ENCODE measurements at places on chromosomes 6 and 20.
A peak's percentile ranks its signal among the peaks of the same experiment; 100 is the strongest.

- DNase-seq: no peak
Observed at GRCh38 chr6:163181666-163182180, 232.8 kb upstream of the QKI start.

- no peak for DNase-seq
Observed at GRCh38 chr6:105209950-105210706, 30.3 kb upstream of the POPDC3 start.

DNA sequence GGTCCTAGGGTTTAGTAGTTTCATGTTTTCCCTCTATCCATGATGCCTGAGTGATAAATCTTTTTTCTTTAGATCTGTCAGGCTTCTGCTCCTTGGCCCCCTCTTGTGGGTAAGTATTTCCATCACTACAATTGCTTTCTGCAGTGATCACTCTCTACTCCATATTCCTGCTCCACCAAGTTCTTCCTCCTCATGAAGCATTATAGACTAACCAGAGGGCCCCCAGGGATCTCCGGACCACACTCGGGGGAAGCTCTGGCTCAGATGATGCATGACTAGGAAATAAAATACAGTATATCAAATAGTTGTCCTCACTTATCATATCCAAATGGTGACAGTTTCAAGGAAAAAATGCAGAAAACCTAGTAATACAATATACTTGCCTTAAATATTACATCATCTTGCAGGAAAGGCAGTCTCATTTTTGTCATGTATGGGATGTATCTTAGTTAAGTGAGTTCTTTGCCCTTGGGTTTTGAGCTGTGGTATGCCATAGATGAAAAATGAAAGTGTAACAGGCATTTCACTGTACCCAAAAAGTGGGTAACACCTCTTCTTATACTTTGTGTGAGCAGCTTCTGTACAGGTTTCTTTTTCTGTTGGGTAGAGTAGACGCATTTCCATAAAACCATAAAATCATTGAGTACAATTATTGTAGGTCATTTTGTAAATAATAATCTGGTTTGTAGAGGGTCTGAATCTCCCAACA, 200.9 kb upstream of the EYA4 start:
- DNase-seq: no peak

DNA sequence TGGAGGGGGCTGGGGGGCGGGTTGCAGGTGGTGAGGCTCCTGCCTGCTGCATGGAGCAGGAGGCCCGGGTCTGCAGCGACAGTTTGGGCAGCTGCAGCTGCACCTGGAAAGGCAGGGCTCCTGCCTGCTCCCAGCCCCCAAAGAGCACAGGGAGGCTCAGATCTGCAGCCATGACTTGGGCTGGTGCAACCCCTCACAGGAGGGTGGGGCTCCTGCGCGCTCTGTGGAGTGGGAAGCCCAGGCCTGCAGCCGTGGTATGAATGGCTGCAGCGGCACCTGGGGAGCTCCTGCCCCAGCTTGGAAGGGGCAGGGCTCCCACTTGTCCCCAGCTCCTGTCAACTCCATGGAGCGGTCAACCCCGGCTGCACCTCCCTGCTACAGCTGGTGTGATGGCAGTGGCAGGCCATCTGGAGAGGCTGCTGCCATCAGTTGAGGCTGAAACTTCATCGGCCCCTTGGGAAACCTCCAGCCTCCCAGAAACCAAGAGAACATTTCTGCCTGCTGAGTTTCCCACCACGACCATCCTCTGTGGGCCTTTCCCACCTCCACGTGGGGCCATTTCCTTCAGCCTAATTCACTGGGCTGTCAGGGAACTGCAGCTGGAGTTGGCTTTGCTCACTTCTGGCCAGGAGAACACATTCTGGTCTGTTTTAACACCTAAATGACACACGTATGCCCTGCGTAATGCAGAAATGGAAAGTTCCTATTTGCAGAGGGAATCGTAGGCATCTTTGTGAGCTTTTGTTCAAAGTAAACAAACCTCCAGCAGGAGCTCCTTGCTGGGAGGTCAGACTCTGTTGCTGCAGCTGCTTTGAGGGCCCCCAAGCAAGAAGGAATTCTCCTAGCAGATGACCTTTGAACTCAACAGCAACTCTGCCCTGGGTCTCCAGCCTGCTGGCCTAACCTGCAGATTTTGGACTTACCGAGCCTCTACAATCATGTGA, 429.0 kb downstream of the PREX1 start:
- peak; percentile 52 for DNase-seq

GRCh38 chr6:104613416-104614001, 246.2 kb downstream of the HACE1 start:
- DNase-seq: no peak

- DNase-seq: no peak
Observed at GRCh38 chr20:40477805-40478204, 211.2 kb downstream of the MAFB start.

DNA sequence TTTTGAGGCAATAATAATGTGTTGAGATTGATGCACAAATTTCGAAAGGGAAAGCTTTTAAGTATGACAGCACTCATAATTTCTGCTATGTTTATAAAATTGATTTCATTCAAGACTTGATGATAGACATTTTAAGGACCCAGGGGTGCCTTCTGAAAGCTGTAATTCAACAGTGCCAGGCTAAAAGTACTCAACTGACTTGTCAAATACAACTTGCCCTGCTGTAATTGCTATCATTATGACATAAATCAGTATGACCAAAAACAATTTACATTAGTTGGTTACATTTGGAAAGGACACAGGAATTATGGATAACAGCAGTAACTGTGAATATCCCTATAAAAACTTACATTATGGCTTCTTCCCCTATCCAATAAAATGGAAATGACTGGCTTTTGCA, 178.9 kb downstream of the MMUT start:
- no peak for DNase-seq

- no peak for DNase-seq
Observed at GRCh38 chr6:28816339-28816908, 107.4 kb downstream of the TRIM27 start.

DNA sequence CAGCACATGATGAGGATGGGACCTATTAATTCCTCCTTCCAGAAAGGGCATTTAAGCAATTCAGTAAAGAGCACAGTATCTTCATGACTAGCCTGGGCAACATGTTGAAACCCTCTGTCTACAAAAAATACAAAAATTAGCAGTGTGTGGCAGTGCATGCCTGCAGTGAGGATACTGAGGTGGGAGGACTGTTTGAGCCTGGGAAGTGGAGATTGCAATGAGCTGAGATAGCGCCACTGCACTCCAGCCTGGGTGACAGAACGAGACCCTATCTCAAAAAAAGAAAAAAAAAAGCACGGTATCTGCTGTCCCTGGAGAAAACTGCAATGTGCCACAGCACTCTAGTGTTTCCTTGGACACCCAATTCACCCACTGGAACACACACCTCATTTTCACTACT, 18.4 kb downstream of the SAMD3 start:
- no peak for DNase-seq

GRCh38 chr6:7190791-7191190, 83.0 kb downstream of the RREB1 start:
- DNase-seq: no peak

- no peak for DNase-seq
Observed at GRCh38 chr6:31740397-31741223, 805 bp downstream of the MSH5 start.

DNA sequence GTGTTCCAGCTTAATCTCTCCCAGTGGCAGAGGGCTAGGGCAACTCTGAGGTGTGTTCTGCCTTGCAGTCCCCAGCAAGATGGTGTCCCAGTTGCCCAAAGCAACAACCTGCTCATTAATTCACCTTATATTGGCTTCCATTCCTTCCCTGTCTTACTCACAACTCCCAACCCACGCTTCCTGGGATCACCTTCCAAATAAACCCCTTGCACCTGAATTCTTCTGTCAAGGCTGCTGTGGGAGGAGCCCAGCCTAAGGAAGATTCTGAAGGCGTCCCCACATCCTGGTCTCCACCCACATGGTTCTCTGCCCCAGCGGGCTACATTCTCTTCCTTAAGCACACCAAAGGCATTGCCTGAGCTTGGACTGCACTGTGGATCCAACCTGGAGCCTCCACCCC, 116.6 kb upstream of the MAFB start:
- no peak for DNase-seq

DNA sequence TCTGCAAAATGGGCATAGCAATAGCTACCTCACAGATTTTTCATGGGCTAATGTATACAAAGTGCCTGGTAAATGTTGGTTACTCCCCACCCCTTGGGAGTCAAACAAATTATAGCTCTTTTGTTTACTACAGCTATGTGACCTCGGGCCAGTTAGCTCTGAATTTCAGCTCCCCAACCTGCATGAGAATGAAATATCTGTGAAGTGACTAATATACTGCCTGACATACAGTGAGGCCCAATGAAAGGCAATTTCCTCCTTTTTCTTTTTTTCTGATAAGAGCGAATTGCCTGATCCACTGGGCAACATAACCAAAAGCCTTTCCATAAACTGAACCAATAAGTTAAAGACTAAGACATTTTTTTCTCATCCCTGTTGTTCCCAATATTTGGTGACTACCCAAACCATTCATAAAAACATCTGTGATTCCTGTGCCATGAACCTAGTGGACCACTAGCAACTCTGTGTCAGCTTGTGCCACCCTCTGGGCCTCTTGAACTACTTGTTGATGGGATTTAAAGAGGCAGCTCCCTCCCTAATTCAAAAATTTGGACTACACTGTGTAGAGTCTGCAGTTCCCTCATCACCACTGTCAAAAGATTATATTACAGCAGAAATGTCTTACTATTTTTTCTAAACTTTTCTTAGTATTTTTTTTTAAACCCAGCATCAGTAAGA, 91.9 kb upstream of the TMEM30A start:
- no peak for DNase-seq

GRCh38 chr6:2158596-2159271, 86.7 kb downstream of the GMDS start:
- DNase-seq: no peak

- DNase-seq: no peak
Observed at GRCh38 chr20:19522071-19522801, 235.8 kb upstream of the RIN2 start.

GRCh38 chr20:59184880-59185447, 21.3 kb downstream of the ZNF831 start:
- no peak for DNase-seq

DNA sequence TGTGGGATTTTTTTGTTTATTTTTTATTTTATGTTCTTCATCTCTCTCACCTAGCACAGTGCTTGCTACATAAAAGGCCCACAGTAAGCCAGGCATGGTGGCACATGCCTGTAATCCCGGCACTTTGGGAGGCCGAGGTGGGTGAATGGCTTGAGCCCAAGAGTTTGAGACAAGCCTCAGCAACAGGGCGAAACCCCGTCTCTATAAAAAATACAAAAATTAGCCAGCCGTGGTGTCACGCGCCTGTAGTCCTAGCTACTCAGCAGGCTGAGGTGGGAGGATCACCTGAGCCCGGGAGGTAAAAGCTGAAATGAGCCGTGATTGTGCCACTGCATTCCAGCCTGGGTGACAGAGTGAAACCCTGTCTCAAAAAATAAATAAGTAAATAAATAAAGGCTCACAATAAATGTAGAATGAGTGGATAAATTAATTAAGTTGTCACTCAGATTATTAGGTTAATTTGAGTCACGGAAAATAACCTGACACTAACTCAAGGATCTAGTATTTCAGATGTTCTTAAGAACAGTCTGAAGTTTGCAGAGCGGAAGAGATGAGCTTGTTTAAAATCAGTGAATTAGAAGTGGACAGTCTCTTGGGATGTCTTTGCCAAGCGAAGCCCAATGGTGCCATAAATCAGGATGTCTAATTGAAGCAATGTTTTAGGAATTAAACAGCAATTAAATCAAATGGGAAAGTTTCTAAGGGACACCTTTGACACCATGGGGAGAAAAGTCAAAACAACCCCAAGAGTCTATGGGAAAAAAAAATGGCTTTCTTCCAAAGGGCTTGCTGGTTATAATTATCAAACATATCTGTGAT, 214.4 kb downstream of the ZNF217 start:
- DNase-seq: no peak

- no peak for DNase-seq
Observed at GRCh38 chr6:142879527-142879926, 65.4 kb downstream of the HIVEP2 start.

- no peak for DNase-seq
Observed at GRCh38 chr20:49229381-49229780, 10.2 kb downstream of the DDX27 start.

DNA sequence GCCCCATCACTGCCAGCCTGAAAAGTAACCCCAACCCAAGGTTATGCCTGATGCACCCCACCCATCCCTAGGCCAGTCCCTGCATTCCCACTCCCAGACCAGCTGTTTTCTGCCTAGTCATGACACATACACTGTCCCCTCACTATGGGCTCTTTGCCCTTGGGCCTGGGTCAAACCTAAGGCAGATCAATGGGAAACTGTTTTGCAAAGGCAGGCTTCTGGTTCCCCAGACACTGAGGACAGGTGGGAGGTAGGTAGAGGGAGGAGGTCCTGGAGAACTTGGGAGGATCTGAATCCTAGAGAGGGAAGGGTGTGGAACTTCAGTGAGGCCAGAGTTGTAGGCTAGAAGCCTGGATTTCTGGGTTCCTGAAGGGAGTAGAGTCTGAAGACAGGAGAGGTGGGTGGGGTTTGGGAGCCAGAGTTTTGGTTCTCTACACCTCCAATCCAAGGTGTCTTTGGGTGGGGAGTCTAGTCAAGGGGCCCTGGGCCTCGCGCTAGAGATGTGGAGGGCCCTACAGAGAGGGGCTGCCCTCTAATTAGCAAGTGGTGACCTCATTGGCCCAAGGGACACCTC, 2.0 kb downstream of the CLIC1 start:
- no peak for DNase-seq

GRCh38 chr6:94462231-94462630, 1042.9 kb upstream of the EPHA7 start:
- DNase-seq: no peak

DNA sequence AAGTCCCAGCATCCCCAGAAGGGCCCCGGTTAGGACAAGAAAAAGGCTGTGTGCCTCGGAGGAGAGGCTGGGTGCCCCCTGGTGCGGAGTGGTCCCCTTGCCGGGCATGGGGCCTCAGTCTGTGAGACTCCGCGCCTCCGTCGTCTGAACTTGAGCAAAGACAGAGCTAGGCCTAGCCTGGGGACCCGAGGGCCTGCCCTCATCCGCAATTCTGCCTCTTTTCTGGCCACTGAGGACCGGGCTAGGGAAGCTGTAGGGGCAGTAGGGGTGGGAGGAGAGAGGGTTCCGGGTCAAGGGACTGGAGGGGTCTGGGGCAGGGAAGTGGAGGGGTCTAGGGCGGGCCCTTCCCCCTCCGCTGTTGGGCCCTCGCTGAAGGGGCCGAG, 550 bp upstream of the HSPA12B start:
- DNase-seq: no peak

DNA sequence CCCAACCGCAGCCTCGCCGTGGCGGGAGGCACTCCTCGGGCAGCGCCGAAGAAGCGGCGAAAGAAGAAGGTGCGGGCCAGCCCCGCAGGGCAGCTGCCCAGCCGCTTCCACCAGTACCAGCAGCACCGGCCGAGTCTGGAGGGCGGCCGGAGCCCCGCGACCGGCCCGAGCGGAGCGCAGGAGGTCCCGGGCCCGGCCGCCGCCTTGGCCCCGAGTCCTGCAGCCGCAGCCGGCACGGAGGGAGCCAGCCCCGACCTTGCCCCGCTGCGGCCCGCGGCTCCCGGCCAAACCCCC, 525 bp downstream of the PNRC1 start:
- no peak for DNase-seq

DNA sequence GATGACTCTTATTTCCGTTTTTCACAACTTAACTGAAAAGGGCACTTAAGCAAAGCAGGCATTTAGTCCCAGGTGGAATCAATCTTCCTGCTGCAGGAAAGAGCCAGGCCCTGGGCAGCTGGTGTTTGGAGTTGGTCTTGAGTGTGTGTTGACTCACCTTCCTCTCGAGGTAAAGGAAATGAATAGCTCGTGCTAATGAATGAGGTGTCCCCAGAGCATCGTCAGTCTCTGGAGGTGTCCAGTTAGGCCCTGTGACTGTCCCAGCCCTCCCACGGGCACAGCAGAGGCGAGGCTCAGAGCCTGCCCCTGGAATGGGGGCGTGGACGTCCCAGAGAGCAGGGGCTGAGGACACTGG, 277.7 kb downstream of the NRN1 start:
- DNase-seq: peak; percentile 46
